ENCODE measurements at places on chromosomes 1 and 21.

- no peak for DNase-seq
Observed at GRCh38 chr1:116265931-116266863, 106.8 kb upstream of the ATP1A1 start.

DNA sequence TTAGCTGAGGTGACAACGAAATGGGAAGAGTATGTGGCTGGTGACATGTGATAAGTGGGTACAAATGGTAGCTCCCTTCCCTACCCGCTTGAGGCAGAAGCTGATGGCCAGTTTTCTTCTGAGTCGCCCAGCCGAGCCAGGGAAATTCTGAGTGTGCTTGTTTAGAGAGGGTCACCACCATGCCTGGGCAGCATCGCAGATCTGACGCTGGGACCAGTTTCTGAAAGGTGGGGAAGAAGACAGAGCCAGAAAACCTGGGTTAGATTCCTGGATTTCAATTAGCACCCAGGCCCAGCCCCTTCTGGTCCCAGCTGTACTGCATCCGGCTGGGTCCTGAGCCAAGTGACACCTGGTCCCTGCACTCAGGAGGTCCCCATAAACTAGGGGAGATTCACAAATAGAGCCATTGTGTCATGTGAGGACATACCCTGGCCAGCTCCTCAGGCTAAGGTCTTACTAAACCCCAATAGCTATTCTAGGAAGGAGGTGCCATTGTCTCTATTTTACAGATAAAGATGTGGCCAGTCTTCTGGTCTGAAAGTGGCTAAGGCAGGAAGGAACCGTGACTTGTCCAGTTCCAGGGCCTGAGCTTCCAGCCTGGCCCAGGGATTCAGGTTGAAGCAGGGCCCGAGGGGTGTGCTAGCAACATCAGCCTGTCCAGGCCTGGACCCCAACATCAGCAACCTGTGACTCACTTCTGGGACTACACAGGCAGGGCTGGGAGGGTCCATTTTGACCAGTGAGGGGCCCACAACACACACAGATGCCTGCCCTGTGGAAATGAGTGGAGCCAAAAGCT, 1.7 kb upstream of the TMEM61 start:
- DNase-seq: no peak

GRCh38 chr21:17988102-17988437, 168.9 kb upstream of the C21orf91 start:
- no peak for DNase-seq

DNA sequence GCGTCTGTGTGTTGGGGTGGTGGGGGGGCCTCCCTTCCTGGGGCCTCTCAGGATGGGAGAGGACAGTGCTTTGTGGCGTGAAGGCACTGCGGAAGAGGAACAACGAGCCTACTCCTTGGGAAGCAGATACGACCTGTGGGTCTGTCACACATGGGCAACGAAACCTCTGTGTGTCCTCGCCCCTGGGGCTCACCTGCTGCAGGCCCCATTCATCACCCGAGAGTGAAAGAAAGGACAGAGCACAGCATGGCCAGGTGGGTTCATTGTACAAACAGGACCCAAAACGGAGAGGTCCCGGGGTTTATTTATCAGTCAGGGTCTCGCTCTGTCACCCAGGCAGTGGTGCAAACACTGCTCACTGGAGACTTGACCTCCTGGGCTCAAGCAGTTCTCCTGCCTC, 40.1 kb upstream of the LIN9 start:
- no peak for DNase-seq

DNA sequence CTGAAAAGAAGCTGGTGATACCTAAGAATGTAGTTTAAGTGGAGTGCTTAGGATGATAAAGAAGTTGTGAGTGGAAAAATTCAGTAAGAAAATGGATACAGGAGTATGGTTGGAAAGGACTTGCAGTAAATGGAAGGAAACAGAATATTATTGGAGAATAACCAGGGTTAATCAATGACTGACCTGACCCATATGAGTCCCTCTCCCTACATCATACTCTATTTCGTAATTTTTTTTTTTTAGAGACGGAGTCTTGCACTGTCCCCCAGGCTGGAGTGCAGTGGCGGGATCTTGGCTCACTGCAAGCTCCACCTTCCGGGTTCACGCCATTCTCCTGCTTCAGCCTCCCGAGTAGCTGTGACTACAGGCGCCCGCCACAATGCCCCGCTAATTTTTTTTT, 33.4 kb upstream of the ENSA start:
- no peak for DNase-seq
